Body of pancreas (tissue), 4 donors: ENCODE measurements at places on chromosomes 12 and 14. TPM values are rescaled to one million over a fixed set of nuclear protein-coding genes. Genes with fewer than 3 reads are reported as not detected.

GRCh38 chr14:48725051-48725734 is 861.0 kb downstream of the RPS29 start:
- H3K4me1 ChIP-seq: no peaks in the 10 kb centered on the region
- no peak overlapping the region for H3K4me3 ChIP-seq
- H3K27ac ChIP-seq: no peak overlapping the region

- no peaks in the 10 kb centered on the region for H3K27me3 ChIP-seq
- H3K27ac ChIP-seq: peak overlapping the region; percentile 100
- H3K36me3 ChIP-seq: peaks cover 9% of the 10 kb centered on the region
- no peak for DNase-seq
- H3K4me3 ChIP-seq: peak overlapping the region; percentile 90
Measured at GRCh38 chr14:68792678-68792978, 239 bp downstream of the ZFP36L1 start.

- no peaks in the 10 kb centered on the region for H3K36me3 ChIP-seq
- no peak overlapping the region for H3K27ac ChIP-seq
- no peaks in the 10 kb centered on the region for H3K27me3 ChIP-seq
- DNase-seq: no peak
- H3K4me3 ChIP-seq: no peak overlapping the region
- H3K4me1 ChIP-seq: no peaks in the 10 kb centered on the region
Measured at GRCh38 chr12:102682366-102683289, 202.3 kb upstream of the IGF1 start.

DNA sequence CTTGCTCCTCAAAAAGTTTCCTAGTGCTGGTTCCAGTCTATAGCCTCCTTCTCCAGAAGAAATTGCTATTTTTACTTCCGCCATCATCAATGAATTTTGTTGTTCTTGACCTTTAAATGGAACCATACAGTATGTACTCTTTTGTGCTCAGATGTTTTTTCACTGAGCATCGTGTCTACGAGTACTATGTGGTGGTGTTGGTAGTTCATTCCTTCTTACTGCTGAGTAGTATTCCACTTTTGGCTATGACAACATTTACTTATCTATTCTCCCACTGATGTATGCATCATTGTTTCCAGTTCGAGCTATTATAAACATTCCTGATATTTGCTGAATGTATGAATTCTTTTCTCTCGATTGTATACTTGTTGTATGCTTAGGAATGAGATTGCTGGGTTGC is 28.6 kb downstream of the SLC2A14 start:
- no peak overlapping the region for H3K27ac ChIP-seq
- H3K27me3 ChIP-seq: no peaks in the 10 kb centered on the region
- no peaks in the 10 kb centered on the region for H3K4me1 ChIP-seq
- no peak overlapping the region for H3K4me3 ChIP-seq

- no peaks in the 10 kb centered on the region for H3K27me3 ChIP-seq
- H3K4me3 ChIP-seq: no peak overlapping the region
- no peaks in the 10 kb centered on the region for H3K4me1 ChIP-seq
- no peak overlapping the region for H3K27ac ChIP-seq
- no peak for DNase-seq
Measured at GRCh38 chr12:2933586-2933985, 25.6 kb upstream of the TEAD4 start.

- peaks cover 2% of the 10 kb centered on the region for H3K36me3 ChIP-seq
- DNase-seq: no peak
- peak overlapping the region; percentile 81 for H3K4me3 ChIP-seq
- H3K27me3 ChIP-seq: no peaks in the 10 kb centered on the region
Measured at GRCh38 chr14:73026243-73026844, 562 bp downstream of the ZFYVE1 start.

DNA sequence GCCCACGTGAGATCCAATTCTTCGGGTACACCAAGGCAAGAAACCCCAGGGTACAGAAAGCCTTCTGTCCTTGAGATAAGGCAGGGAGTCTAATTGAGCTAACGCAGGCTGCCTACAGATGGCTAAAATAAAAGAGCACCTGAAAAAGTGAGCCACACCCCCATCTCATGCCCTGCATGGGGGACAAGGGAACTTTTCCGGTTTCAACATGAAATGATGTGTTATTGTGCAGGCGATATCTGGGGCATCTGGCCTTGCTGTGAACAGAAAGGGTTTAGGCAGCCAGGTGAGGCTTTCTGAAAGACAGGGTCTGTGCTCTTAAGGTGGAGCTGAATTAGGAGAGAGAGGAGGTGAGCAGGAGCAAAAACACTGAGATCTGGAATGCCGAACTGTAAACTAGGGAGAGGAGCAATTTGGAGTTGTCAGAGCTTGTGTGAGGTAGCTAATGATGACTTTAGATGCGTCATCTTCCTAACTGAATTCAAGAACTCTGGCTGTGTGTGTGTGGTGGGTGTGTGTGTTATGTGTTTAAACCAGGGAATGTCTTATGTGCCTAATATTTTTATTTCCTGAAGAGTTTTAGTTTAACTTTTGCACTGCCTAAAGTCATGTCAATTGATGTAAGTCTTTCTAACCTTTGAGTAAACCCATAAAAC is 20.1 kb upstream of the LDHB start:
- H3K4me3 ChIP-seq: no peak overlapping the region
- no peaks in the 10 kb centered on the region for H3K36me3 ChIP-seq
- peaks cover 3% of the 10 kb centered on the region for H3K4me1 ChIP-seq
- DNase-seq: no peak

GRCh38 chr14:23481979-23482822 is 12.7 kb downstream of the NGDN start:
- H3K27me3 ChIP-seq: no peaks in the 10 kb centered on the region
- H3K4me3 ChIP-seq: no peak overlapping the region
- H3K36me3 ChIP-seq: no peaks in the 10 kb centered on the region
- no peak overlapping the region for H3K27ac ChIP-seq

- H3K4me1 ChIP-seq: peaks cover 15% of the 10 kb centered on the region
- DNase-seq: no peak
- H3K27me3 ChIP-seq: no peaks in the 10 kb centered on the region
- H3K36me3 ChIP-seq: no peaks in the 10 kb centered on the region
- no peak overlapping the region for H3K27ac ChIP-seq
- no peak overlapping the region for H3K4me3 ChIP-seq
Measured at GRCh38 chr14:24802236-24802635, 168.2 kb upstream of the GZMB start.

GRCh38 chr14:68783408-68784225 is 9.2 kb downstream of the ZFP36L1 start:
- peaks cover 95% of the 10 kb centered on the region for H3K4me1 ChIP-seq
- DNase-seq: peak; percentile 80
- no peaks in the 10 kb centered on the region for H3K27me3 ChIP-seq
- H3K27ac ChIP-seq: peak overlapping the region; percentile 98

DNA sequence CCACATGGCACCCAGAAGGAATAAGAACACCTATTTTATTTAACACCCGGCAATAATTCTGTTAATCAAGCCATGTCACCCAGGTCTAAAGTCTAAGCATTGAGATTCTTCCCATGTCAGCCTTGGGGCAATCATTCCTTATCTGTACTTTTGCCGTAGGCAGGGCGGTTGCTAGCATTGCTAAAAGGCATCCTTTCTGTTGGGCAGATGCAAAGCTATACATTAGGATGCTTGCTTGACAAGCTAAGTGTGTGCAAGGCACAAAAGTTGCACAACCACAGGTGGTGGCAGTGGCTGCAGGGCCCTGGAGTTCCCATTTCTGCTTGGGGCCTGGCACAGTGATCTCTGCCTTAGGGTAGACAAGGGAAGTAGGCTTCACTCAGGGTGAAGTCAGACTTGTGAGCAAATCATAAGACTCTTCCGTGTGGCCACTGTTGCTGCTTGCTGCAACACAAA is 12.5 kb upstream of the GALNT6 start:
- no peak overlapping the region for H3K27ac ChIP-seq
- no peaks in the 10 kb centered on the region for H3K4me1 ChIP-seq
- no peaks in the 10 kb centered on the region for H3K36me3 ChIP-seq
- no peak overlapping the region for H3K4me3 ChIP-seq
- DNase-seq: no peak
- no peaks in the 10 kb centered on the region for H3K27me3 ChIP-seq

GRCh38 chr12:42448841-42449240 is 122.9 kb downstream of the PPHLN1 start:
- H3K36me3 ChIP-seq: no peaks in the 10 kb centered on the region
- H3K27ac ChIP-seq: no peak overlapping the region
- H3K4me3 ChIP-seq: no peak overlapping the region
- peaks cover 5% of the 10 kb centered on the region for H3K4me1 ChIP-seq
- H3K27me3 ChIP-seq: no peaks in the 10 kb centered on the region

GRCh38 chr14:67343601-67344230 is 15.9 kb downstream of the ATP6V1D start:
- H3K27ac ChIP-seq: no peak overlapping the region
- peaks cover 12% of the 10 kb centered on the region for H3K36me3 ChIP-seq
- H3K4me1 ChIP-seq: no peaks in the 10 kb centered on the region
- no peak overlapping the region for H3K4me3 ChIP-seq
- no peaks in the 10 kb centered on the region for H3K27me3 ChIP-seq
- DNase-seq: no peak

DNA sequence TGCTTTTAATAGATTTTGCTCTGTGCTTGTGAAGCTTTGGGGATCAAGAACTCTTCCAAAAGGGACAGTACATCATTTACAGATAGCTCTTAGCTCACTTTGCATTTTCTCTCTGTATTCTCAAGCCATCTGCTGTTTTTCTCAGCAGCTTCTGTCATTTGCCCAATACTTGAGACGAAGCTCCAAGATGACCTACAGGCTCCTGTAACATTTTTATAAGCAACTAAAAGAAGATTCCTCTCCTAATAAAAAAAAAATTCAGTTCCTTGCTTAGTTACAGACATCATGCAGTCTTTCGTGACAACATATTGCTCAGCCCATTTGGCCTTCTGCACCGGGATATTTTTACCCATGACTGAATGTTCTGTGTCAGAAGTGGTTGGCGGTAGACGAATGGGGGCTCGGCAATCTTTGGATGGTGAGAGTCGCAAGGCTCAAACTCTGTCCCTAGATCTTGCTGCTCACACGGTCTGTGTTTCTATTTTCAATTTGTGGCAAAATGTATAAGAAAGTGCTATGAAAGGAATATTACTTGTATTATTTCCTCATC is 215.6 kb downstream of the FSCB start:
- H3K4me3 ChIP-seq: no peak overlapping the region
- no peaks in the 10 kb centered on the region for H3K4me1 ChIP-seq

- H3K27ac ChIP-seq: no peak overlapping the region
- H3K27me3 ChIP-seq: no peaks in the 10 kb centered on the region
- H3K4me1 ChIP-seq: no peaks in the 10 kb centered on the region
- DNase-seq: no peak
Measured at GRCh38 chr12:102753802-102754201, 163.2 kb downstream of the PAH start.

Gene CCDC59
- total RNA-seq: 14.2 TPM

Gene SERPINA10
- total RNA-seq: 3.0 TPM

Gene SALL2
- 9.2 TPM for total RNA-seq

Gene TAS2R9
- total RNA-seq: not detected

Gene PLA2G1B
- total RNA-seq: 6,971 TPM

Gene SDSL
- 15.2 TPM for total RNA-seq

Gene CLEC4D
- not detected for total RNA-seq

Gene FGF23
- total RNA-seq: not detected

Gene C12orf50
- not detected for total RNA-seq

Gene GLIPR1L1
- total RNA-seq: not detected

Gene SDR9C7
- not detected for total RNA-seq

Gene FAM181A
- not detected for total RNA-seq
